ENCODE measurements at places on chromosomes 7 and 10.
A peak's percentile ranks its signal among the peaks of the same experiment; 100 is the strongest.

GRCh38 chr10:109029870-109030269, 893.4 kb downstream of the XPNPEP1 start:
- no peak for DNase-seq

DNA sequence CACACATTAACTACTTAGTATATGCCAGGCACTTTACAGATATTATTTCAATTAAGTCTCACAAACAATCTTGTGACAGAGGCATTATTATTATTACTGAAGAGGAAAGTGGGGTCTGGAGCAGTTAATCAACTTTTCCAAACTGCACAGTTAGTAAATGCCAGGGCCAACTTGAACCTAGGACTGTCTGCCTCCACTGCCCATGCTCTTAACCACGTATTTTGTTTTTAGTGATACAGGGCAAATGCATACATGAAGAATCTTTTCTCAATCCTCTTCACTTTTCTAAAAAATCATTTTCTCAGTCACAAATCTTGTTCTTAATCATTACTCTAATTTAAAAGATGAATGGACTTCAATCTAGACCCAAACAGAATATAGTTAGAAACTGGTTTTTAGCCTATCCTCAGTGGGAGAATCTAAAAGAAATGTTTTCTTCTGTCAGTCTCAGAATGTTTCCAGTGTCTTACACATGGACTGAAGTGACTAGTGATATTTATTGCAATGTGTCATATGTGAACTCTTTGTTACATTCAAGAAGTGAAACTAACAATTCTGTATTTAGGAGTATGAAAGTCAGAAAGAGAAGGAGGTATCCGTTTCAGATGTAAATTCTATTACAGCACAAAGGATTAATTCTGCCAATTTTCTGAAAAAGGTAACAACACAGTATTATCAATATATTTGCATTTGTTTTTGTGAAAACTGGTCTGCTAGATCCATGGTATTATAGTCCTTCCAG, 55.5 kb upstream of the CCNJ start:
- no peak for DNase-seq

DNA sequence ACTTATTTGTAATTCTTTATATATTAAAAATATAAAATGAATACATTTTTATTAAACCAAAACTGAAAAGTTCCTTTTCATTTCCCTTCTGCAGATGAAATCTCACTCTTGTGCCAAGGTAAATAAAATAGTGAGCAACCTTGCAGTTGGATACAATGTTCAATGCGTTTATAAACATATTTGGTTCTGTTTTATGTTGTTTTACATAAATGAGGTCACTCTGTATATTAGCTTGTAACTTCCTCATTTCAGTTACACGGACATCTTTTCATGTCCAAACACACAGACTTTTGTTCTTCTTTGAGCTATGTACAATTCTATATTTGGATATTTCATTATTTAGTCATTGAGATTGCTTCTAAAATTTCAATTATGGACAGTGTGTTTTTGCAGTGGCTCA, 107.7 kb downstream of the BBS9 start:
- DNase-seq = no peak

GRCh38 chr10:70679498-70679897, 7.2 kb downstream of the ADAMTS14 start:
- no peak for DNase-seq

GRCh38 chr10:71580926-71581325, 138.7 kb downstream of the C10orf105 start:
- no peak for DNase-seq

DNA sequence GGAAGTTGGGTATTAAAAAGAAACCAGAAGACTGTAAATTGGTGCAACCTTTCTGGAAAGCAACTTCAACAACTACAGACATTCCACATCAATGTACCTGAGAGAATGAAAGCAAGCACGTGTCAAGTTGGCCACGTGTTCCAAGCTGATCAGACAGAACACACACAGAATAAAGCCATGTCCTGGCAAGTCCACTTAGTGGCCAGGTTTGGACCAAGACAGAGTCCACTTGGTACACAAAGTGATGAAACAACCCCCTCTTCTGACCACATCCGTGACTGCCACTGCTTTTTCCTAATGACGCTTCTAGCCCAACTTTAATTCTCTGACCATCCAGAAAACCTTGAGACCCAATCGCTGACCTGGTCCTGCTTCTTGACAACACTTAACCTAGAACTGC, 109.4 kb downstream of the ABLIM1 start:
- DNase-seq = no peak

DNA sequence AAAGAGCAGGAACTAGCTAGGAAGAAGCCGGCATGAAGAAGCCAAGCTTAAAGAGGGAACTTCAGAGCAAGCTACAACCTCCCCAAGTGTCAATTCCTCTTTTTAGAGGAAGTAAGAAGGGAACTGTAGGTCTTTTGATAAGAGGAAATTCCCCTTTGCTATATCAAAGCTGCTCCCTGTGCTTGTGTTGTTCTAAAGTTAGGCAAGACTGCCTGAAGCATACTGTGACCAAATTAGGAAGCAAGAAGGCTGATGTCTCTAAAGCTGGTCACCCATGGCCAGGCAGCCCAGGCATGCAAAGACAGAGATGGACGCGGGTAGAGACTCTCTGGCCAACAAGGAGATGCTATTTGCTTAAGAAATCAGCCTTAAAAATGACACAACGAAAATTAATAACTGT, 87.9 kb downstream of the RNF216 start:
- no peak for DNase-seq

- DNase-seq = no peak
These were observed 56.7 kb downstream of the GNA12 start for GRCh38 chr7:2787251-2787951.

GRCh38 chr7:47392241-47392759, 189.6 kb downstream of the TNS3 start:
- no peak for DNase-seq

DNA sequence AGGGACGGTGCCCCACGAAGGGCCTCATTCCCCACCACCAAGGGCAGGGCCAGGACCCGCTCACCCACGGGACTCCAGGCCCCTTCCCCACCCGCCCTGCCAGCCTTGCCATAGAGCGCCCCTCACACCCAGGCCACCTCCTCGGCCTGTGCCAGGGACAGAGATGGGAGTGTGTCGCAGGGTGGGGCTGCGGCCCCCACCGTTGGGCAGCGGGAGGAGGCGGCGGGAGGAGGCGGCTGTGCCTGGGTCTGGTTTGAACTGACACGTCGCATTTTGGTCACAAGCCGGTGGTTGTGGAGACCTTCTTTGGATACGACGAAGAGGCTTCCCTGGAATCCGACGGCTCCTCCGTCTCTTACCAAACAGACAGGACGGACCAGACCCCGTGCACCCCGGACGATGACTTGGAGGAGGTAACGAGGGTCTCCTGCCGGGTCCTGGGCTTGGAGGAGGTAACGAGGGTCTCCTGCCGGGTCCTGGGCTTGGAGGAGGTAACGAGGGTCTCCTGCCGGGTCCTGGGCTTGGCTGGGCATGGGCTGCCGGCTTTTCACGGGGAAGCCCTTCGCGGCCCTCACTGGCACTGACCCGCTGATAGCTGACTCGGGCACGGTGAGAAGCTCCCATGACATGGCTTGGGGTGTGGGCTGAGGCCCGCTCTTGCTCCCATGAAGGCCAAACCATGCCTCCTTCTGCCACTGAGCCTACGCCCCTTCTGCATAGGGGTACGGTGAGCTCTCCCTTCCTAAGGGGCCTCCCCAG, 46.4 kb upstream of the DPYSL4 start:
- no peak for DNase-seq

DNA sequence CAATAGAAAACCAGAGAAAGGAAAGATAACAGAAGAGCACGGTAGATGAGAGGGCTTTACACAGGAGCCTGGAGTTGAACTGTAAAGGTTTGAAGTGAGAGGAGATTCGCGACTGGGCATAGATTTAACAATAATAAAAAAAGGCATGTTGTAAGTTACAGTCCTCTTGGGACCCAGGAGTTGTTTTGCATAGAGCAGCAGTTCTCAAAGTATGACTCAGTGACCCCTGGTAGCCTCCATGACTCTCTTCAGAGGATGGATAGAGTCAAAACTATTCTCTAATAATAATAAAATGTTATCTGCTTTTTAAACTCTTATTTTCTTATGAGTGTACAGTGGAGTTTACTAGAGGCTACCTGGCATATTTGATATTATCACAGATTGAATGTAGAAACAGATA, 262.3 kb downstream of the SORCS3 start:
- DNase-seq = no peak

GRCh38 chr7:30971440-30971839, 7.7 kb downstream of the GHRHR start:
- no peak for DNase-seq

GRCh38 chr10:76675561-76675950, 962.1 kb downstream of the KCNMA1 start:
- no peak for DNase-seq

GRCh38 chr7:91356915-91357314, 92.7 kb downstream of the FZD1 start:
- no peak for DNase-seq

DNA sequence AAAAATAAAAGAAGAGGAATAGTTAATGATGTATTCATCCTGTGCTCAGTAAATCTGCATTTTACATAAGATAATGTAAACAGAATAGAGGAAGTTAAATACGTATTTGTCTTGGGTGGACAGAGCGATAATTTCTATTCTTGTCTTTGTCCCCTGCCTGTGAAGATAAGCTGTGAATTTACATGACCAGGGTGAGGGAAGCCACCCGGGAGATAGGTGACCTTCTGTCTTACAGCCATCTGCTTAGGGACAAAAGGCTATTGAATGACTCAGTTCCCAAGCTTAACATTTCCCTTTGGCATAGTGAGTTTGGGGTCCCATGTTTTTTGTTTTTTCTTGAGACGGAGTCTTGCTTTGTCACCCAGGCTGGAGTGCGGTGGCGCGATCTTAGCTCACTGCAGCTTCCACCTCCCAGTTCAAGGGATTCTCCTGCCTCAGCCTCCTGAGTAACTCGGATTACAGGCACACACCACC, 88.7 kb upstream of the KCTD7 start:
- DNase-seq = no peak

DNA sequence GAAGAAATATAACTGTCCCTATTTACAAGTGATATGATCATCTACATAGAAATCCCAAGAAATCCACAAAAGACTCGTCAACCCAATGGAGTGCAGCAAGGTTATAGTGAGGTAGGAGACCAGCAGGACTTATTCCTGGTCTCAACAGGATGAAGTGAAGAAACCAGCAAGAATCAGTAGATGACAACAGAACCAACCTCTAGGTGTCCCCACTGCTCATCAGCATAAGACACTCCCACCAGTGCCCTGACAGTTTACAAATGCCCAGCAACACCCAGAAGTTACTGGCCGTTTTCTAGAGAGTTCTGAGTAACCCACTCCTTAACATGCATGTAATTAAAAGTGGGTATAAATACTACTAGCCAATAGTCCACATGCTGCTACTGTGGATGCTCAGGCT, 470.5 kb upstream of the LRRTM3 start:
- DNase-seq = no peak

GRCh38 chr10:78028438-78029268, 662 bp downstream of the POLR3A start:
- DNase-seq = peak; percentile 4

- no peak for DNase-seq
These were observed 126.1 kb upstream of the FRMD4A start for GRCh38 chr10:14456870-14457266.

- DNase-seq = no peak
These were observed 3.2 kb upstream of the IL2RA start for GRCh38 chr10:6065406-6065805.

Data from T-helper 9 cell (primary cell).